ENCODE measurements at places on chromosomes 5 and 9.

- peak; percentile 64 for DNase-seq
Observed at GRCh38 chr5:80629281-80629680, 25.2 kb upstream of the MSH3 start.

GRCh38 chr5:83471405-83472212 is at the start of gene VCAN:
VCAN (plus strand) TSS chr5:83471744; CDS start chr5:83483519, 11,775 bp downstream.
- DNase-seq, result peak; percentile 67

DNA sequence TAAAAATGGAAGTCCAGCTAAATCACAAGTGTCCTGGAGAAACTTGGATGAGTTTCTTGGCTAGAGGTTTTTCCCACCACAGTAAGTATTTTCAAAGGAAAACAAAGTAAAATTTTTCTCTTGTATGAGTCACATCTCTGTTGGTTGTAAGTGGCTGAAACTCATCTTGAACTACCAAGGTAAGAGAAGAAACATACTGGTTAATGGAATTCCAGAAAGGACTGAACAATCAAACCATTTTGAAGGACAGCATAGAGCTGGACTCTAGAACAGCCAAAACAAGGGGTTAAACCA is 102.8 kb upstream of the CDKN2B start:
- DNase-seq, result no peak

DNA sequence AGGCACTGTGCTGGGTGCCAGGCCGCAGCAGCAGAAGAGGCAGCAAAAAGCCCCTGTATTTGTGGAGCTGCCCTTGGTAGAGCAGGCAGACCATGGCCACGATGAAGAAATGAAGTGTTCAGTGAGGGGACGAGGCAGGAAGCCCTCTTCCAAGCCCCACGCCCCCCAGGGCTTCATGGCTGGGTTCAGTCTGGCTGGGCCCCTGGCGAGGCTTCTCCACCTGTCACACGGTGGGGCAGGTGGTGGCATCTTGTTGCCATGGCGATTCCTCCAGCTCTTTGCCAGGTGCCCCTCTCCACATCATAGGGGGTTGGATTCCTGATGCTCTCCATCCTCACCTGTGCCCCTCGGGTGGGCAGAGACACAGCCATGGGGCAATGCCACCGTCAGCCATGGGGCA is 21.5 kb downstream of the ADGRD2 start:
- DNase-seq, result no peak

GRCh38 chr9:14563902-14564624 is 129.2 kb downstream of the ZDHHC21 start:
- DNase-seq, result no peak

- DNase-seq, result peak; percentile 63
Observed at GRCh38 chr5:176436656-176437055, 11.5 kb upstream of the FAF2 start.
